ENCODE measurements at places on chromosomes 5 and 9.

- no peak for DNase-seq
Measured at GRCh38 chr5:16935231-16936149, 598 bp downstream of the MYO10 start.

DNA sequence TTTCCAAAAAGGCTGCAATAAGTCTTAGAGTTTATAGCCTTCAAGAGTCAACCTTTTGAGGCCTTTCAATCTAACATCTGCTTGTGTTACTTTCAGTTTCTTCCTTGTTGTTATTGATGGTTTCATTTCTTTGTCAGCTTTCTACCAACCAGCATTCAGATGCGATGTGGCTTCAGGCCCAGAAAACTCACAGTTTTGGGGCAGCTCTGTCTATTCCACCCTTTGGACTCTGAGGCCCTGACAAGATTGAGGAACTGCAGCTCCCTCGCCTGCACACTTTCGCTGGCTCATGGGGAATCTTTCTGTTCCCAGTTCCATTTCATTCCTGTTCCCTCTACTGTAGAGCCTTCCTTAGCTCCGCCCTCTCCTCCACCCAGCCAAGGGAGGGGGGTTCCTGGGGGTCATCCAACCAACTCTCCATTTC, 13.3 kb upstream of the WHRN start:
- no peak for DNase-seq

DNA sequence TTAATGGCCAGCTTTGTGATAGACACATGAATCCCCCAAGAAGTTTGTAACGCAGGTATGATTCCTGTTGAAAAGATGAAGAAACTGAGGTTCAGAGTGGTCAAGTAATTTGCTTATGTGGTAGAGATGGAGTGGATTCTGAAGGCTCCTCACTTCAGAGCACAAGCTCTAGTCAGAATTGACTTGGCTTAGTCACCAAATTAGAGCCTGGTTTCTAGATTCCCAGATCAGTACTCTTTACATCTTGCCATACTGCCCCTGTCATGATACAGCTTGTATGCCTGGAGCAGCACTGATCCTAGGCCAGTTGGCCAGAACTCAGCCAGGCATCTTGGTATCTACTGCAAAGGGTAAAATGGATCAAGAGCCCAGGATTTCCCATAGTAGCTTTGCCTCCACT, 284.4 kb upstream of the RFX3 start:
- DNase-seq = no peak

DNA sequence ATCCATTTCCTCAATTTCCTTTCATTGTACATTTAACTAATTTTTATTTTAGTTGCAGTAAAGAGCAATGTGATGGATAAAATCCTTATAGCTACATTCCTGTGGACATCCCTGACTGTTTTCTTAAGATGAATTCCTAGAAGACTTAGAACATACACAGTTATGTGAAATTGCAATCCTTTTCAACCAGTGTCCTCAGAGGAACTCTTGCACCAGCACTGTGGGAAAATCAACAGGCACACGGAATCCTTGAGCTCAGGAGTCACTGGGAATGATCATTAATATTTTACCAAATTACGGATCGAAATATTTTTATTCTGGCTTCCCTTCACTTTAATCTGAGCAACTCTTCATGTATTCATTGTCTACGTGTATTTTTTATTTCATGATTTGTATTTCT, 901.9 kb upstream of the WWC1 start:
- DNase-seq = no peak

GRCh38 chr5:132481596-132482211, 8.9 kb downstream of the IRF1 start:
- DNase-seq = no peak

- no peak for DNase-seq
Measured at GRCh38 chr9:69198521-69199220, 24.6 kb downstream of the TJP2 start.

DNA sequence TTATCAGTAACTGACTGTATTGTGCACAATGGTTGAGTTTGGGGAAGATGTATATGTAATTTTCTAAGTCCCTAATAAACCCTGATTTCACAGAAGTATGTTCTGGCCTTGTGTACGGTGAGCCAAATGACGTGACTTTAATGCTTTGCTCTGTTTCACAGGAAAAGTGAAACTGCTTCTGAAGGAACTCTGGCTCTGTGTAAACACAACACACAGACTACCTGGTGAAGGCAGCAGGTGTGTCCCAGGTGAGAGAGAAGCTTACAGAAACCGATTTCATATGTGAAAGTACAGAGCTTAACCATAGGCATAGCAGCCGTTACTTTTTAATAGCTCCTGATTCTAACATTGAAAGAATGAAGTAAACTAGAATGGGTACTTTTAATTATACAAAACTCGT, 31.9 kb downstream of the ICE1 start:
- no peak for DNase-seq

DNA sequence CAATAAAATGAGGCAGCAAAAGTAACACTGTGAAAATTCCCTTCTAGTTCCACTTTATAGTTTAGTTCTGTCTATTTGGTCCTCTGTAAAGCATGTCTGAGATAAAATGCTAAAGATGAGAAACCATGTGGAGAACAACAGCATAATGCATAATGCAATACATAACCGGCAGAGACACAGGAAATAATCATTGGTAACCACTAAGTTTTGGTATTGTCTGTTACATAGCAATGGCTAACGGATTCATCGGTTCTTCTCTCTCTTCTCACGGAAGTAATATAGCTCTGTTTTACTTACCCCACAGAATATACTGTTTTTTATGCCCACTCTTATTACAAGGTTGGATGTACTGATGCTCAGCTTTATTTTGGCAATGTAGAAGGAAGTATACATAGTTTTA, 158.9 kb downstream of the FAM174A start:
- no peak for DNase-seq

DNA sequence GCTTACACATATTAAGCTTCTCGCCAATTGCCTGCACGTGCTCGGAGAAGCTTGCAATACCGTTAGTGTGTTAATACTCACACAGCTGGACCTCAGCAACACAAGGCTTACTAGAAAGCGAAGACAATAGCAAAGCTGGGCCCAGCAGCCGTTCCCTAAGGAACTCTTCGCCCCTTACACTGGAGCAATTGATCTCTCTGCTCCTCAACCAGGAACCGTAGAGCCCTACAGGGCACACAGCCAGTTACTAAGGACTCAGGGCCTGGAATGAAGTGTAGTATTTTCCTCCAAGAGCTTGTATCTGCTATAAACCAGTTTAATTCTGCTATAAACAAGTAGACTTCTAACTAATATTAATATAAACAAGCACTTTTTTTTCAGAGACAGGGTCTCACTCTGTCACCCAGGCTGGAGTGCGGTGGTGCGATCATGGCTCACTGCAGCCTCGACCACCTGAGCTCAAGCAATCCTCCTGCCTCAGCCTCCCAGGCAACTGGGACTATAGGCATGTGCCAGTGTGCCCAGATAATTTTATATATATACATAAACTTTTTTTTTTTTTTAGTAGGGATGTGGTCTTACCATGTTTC, 67.0 kb upstream of the SIMC1 start:
- DNase-seq = no peak
